Stimulated activated CD4-positive, alpha-beta T cell treated with anti-CD3 and anti-CD28 coated beads, Interleukin-15, amount 100 ng/mL, for 1 hour (primary cell): ENCODE measurements at places on chromosomes 5 and 9.

- DNase-seq, result no peak
These were observed 352.6 kb downstream of the CSNK1G3 start for GRCh38 chr5:123864578-123864977.

DNA sequence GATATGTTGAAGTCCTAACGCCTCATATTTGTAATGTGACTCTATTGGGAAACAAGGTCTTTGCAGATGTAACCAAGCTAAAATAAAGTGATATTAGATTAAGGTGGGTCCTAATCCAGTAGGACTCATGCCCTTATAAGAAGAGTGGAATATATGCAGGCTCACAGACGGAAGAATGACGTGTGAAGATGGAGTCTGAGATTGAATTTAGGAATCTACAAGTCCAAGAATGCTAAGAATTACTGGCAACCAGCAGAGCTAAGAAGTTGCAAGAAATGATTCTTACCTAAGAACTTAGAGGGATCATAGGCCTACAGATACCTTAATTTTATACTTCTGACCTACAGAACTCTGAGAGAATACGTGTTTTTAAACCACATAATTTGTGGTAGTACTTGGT is 350.0 kb upstream of the ST8SIA4 start:
- DNase-seq, result no peak

DNA sequence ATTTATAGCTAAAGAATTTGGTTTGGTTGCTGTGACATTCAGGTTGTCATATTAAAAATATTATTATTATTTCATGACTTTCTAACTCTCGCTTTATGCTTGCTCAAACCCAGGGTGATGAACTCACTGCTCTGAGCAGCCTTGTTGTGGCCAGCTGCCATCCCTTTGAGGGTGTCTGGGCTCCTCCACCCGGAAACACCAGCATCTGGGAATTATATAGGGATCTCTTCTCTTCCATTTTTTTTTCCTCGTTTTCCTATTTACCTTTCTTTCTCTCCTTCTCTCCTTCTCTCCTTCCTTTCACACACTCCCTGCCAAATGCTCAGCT is 355.8 kb upstream of the SMARCA2 start:
- DNase-seq, result no peak

DNA sequence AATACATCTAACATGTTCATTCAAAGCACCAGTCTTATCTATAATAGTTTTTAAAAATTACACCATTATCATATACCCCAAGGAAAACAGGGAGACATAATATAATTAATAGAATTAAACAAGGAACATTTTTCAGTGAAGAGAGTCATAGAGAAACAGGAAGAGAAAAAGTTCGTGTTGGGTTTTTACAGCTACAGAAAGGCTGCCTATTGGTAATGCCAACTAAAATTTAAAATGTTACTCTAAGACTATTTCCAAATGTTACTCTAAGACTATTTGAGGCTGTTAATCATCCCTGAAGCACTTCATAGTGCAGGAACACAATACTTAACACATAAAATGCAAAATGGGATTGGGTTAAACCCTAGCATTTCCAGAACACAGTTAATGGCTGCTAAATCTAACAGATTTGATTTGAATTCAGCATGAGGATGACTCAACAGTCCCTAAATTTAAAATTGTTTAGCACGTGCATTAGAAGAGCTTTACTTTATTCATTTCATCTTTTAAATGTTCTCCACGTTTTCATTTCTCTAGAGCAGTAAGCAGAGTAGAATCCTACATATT is 54.5 kb downstream of the OXCT1 start:
- DNase-seq, result no peak

DNA sequence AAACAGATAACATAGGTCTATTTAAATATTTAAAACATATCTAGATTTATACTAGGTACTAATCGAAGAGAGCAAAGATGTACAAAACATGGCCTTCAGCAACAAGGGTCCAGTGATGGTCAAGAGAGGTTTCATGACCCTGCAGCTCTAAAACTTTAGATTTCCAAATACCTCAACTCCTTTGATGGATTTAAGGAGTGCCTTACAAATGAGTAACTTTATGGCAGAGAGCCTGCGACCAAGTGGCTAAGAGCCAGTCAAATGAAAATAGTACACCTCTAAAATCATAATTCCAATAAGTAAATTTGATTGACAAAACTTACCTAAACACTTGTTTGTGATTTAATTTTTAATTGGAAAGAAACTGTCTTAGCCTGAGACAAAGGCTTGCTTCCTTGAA is 4.7 kb upstream of the SH3RF2 start:
- no peak for DNase-seq

GRCh38 chr9:114462791-114463190 is 42.5 kb downstream of the WHRN start:
- DNase-seq, result no peak

- DNase-seq, result no peak
These were observed 166.8 kb upstream of the IER5L start for GRCh38 chr9:129344641-129345495.

GRCh38 chr5:148540647-148541046 is 113.7 kb downstream of the HTR4 start:
- no peak for DNase-seq

- DNase-seq, result no peak
These were observed 313.5 kb downstream of the PRDM9 start for GRCh38 chr5:23820765-23821471.

GRCh38 chr9:125472926-125473701 is 211.5 kb downstream of the GAPVD1 start:
- DNase-seq, result no peak

DNA sequence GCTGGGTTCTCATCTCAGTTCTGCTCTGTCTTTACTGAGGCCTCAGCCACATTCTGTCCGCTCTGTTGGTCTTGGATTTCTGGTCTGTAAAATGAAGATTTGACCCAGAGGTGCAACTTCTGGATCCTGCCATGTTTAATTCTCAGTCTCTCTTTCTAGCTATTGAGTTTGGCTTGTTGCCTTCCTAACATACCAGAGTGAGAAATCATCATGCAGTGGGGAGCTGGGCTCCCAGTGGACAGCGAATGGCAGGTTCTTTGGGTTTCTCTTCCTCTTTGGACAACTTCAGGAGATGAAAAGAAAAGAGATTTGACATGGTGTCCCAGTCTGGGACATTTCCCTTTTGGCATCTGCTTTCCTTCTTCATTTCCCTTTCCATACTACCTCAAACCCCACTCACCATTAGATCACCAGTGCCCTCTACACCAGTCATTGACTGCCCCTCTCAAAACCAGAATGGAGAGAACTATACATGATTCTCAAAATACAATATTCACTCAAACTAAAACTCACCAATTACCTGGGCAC is 334.7 kb downstream of the ACTL7B start:
- DNase-seq, result no peak

DNA sequence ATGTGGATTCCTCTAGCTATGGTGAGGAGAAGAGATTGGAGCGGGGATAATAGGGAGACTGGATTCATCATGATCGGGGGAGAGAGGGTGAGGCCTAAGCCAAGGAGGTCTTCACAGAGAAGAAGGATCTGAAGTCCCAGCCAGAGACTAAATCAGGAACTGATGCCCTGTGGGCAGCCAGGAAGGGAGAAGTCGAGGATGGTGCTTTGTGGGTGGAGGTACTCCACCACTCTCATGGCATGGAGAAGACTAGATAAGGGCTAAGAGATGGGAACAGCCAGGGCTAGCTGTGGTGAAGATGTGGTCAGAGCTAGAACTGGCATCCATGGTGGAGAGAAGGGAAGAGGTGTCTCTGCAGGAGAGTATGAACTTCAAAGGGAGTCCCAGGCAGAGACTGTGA is 3.0 kb upstream of the RGS14 start:
- DNase-seq, result no peak

DNA sequence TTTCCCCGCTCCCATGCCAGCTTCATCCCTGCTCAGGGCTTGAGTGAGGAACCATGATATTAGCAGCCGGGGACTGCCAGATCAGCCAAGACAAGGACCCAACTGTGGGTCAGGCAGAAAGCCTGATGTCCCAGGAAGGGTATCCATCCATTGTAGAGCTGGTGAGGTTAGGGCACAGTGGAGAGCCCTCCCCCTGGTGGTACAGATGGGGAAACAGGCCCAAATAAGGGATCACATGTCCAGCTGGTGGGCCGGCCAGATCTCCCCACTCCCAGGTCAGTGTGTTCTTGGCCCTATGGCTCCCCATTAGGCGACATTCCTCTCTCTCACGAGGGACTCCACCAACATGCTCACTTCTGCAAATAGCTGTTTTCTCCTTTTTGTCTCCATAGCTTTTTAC is 9.0 kb downstream of the CDX1 start:
- DNase-seq, result no peak

DNA sequence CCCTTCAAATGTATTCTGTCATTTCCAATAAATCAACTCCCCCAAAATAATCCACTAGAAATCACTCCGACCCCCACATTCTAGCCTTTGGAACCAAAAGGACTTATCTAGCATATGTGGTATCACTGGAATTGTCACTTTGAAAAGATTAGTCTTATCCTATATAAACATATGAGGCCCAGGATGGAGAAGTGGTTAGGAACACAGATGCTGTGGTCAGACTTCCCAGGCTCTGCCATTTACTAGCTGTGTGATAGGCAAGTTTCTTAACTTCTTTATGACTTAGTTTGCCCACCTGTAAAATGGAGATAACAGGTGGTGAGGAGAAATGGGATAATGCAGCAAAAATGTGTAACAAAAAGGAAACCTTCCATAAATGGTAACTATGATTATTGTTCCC is 62.0 kb upstream of the GLRX start:
- DNase-seq, result no peak

GRCh38 chr5:7586480-7586879 is 190.5 kb downstream of the ADCY2 start:
- no peak for DNase-seq

DNA sequence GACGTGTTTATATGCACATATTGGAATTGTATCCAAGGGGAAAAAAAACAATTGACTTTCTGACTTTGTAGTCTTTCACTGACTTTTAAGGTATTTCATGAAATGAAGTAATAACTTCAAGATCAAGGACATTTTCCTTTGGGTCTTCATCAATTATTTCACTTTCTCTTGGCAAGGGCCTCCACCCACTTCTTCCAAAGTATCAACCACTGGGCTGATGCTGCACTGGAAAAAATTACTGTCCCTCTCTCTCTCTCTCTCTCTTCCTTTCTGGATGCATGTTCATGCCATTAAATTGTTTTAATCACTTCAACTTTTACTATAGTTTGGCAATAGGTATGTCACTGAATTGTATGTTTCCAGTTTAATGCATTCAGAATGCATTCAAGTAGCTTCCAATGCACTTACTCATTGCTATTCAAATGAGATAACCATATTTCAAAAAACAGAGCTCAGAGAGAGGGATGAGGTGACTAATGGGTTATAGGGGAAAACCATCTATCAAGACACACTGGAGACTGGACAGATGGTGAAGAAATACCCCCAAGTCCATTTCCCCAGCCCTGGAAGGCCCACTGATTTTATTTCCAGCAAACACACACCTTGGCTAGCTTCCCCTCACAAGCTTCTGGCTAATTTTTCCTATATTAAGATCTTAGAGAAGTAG is 585.3 kb downstream of the EBF1 start:
- no peak for DNase-seq

DNA sequence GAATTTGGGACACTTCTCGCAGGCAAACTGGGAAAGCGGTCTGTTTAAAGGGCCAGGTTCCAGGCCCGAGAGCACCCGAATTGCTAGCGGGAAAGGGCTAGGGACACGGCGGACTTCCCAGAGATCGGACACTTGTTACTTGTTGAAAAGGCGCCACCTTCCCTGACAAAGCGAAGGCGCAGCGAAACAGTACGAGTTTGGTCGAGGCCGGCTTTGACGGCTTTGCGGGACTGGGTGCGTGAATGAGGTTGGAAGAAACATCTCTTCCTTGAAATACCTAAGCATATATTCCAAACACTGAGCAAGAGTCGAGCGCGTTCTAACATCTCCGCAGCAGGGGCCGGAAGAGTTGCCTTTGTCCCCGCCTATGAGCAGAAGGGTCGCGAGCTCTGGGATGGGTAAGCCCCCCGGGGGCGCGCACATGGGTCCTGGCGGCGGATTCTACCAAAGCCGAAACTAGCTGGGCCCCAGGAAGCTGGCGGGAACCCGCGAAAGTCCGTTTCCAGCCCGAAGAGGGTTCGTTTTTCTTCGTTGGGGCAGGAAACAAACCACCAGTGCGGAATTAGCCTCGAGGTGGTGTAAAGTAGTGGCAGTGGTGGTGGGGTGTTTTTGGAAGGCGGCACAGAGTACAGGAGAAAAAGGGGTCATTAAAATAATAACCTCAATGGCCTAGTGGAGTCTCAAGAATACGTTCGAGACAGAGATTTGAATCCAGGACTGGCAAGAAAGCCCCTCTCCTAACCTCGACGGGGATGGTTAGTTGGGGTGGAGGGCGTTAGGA is 1.5 kb downstream of the GDNF start:
- DNase-seq, result no peak

DNA sequence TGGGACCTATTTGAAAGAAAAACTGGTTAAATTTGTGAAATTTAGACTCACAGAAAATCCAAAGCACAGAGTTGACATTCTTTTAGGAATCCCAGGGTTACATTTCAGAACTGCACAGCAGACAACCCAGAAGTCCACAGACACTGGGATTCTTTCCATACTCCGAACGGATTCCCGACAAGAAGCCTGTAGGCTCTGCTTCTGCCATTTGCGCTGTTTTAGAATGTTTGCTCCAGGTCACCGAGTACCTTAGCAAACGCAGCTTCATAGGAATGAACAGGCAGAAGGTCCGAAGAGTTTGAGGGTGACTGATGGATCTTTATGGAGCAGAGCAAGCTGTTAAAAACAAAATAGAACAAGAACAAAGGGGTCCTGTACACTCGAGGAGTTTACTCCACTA is 84.5 kb upstream of the NFIB start:
- DNase-seq, result no peak

- no peak for DNase-seq
These were observed 58.1 kb downstream of the EBF1 start for GRCh38 chr5:159041444-159042198.

GRCh38 chr5:1544294-1544961 is 20.7 kb upstream of the LPCAT1 start:
- no peak for DNase-seq
